ENCODE measurements at places on chromosomes 6 and 20. TPM values are rescaled to one million over a fixed set of nuclear protein-coding genes. Genes with fewer than 3 reads are reported as not detected.

DNA sequence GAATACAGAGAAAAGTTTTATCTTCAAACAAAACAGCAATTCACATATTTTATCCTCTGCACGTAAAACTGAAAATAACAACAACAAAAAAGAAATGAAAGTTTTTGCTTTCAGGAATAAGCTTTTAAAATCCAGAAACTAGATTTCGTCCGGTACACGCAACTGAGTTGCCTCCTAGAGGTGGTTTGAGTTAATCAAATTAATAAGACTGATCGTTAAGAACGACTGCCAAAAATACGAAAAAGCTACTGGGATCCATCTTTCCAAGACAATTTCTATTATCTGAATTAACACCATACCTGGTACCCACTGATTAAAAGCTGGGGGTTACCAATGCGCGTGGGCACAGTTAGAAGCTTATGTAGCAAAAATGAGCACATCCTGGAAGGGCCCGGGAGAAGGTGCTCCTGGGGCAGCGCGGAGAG lies 669 bp downstream of the PDCD2 start:
- H3K27me3 ChIP-seq, result peaks cover 6% of the 10 kb centered on the region
- H3K4me1 ChIP-seq, result peaks cover 27% of the 10 kb centered on the region
- no peak for DNase-seq

DNA sequence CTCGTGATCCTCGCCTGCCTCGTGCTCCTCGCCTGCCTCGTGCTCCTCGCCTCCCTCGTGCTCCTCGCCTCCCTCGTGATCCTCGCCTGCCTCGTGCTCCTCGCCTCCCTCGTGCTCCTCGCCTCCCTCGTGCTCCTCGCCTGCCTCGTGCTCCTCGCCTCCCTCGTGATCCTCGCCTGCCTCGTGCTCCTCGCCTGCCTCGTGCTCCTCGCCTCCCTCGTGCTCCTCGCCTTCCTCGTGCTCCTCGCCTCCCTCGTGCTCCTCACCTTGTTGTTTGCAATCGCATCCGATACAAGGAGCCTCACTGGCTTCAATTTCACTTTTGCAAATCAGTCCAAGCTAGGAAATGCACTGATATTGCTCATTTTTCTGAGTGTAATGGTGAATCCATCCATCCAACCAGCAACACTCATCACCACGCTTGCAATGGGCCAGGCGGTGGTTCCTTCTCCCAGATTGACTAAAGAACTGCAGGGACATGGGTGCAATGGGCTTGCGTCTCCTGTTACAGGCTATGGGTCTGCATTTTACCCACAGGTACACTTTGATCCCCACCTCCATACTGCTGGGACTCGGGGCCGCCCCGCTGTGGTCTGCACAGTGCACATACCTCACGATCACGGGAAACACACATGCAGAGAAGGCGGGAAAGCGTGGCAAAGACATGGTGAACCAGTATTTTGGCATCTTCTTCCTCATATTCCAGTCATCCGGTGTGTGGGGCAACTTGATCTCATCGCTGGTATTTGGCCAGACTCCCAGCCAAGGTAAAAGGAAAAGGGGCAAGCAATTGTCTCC lies 4.6 kb downstream of the UNC93A start:
- H3K27me3 ChIP-seq, result peaks cover 3% of the 10 kb centered on the region
- no peaks in the 10 kb centered on the region for H3K36me3 ChIP-seq
- H3K4me1 ChIP-seq, result no peaks in the 10 kb centered on the region
- H3K4me3 ChIP-seq, result no peak overlapping the region
- H3K27ac ChIP-seq, result no peak overlapping the region

The HLA-DMA gene
- 39.2 TPM for polyA plus RNA-seq

GRCh38 chr6:33343953-33344611 lies 26.5 kb upstream of the ZBTB22 start:
- H3K4me3 ChIP-seq, result peak overlapping the region; percentile 87
- peak; percentile 85 for DNase-seq
- peaks cover 48% of the 10 kb centered on the region for H3K4me1 ChIP-seq
- H3K36me3 ChIP-seq, result no peaks in the 10 kb centered on the region

- no peak overlapping the region for H3K4me3 ChIP-seq
- peaks cover 39% of the 10 kb centered on the region for H3K4me1 ChIP-seq
Observed at GRCh38 chr20:10309326-10309725, 90.7 kb downstream of the SNAP25 start.

DNA sequence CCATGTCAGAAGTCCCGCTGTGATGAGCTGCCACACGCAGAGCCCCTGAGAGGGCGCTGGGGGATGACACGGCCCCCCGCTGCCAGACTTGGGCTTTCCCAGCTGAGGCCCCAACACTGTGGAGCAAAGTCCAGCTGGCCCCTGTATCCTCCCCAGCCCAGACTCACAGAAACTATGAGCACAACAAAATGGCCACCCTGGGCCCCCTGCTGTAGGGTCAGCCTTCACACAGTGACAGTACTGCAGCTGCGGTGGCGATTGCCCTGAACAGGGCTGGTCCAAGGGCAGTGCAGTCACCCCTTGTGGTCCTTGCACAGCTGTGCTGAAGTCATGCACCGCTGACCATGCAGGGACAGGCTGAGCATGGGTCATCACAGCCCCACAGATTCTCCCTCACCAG lies 78.2 kb upstream of the CST7 start:
- H3K27me3 ChIP-seq, result peaks cover 2% of the 10 kb centered on the region
- no peak for DNase-seq
- no peak overlapping the region for H3K27ac ChIP-seq
- no peaks in the 10 kb centered on the region for H3K36me3 ChIP-seq
- no peaks in the 10 kb centered on the region for H3K4me1 ChIP-seq

The MYT1 gene
- polyA plus RNA-seq, result not detected

GRCh38 chr20:22688485-22688884 lies 104.1 kb upstream of the FOXA2 start:
- no peaks in the 10 kb centered on the region for H3K36me3 ChIP-seq
- no peak overlapping the region for H3K27ac ChIP-seq
- no peaks in the 10 kb centered on the region for H3K27me3 ChIP-seq

DNA sequence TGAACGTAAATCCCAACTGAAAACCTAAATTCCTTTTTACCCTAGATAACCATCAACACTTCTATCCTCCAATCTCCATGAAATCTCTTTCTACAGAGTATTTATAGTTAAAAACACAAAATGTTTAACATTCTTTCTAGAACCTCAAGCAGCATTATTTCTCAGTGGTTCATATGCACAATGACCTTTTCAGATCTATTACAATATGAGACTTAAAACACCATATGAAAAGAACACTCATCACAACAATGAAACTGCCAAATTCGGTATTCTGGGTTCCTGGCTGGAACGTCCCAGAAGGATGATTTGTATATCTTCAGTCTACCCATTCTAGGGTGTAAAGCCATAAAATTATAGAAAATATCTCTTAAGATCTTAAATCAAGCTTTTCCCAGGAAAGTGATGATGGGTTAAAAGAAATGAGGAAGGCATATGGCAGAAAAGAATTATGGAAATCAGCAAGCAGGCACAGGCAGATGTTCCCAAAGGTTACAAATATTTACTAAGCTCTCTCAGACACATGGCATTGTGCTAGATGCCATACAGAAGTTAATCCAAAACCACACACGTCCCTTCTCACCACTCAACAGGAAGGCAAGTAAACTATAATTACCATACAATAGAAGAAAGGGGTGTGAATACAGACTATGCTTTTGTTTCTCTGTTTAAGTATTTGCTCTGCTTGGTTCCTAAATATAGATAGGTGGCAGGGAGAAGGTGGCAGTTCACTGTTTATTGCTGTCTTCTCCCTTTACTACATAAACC lies 118.0 kb downstream of the CHD6 start:
- no peak for DNase-seq
- peaks cover 25% of the 10 kb centered on the region for H3K36me3 ChIP-seq
- H3K27ac ChIP-seq, result no peak overlapping the region
- H3K4me1 ChIP-seq, result no peaks in the 10 kb centered on the region

GRCh38 chr6:137873273-137873762 lies 6.3 kb downstream of the TNFAIP3 start:
- peak; percentile 42 for DNase-seq
- H3K27me3 ChIP-seq, result peaks cover 56% of the 10 kb centered on the region
- peaks cover 71% of the 10 kb centered on the region for H3K4me1 ChIP-seq
- peak overlapping the region; percentile 94 for H3K4me3 ChIP-seq

GRCh38 chr20:40433341-40433861 lies 255.6 kb downstream of the MAFB start:
- no peak for DNase-seq
- peaks cover 4% of the 10 kb centered on the region for H3K36me3 ChIP-seq
- H3K27me3 ChIP-seq, result peaks cover 4% of the 10 kb centered on the region
- H3K27ac ChIP-seq, result no peak overlapping the region

GRCh38 chr6:161394437-161394836 lies 120.6 kb upstream of the AGPAT4 start:
- H3K4me3 ChIP-seq, result no peak overlapping the region
- H3K4me1 ChIP-seq, result peaks cover 8% of the 10 kb centered on the region
- DNase-seq, result no peak
- peaks cover 7% of the 10 kb centered on the region for H3K27me3 ChIP-seq

DNA sequence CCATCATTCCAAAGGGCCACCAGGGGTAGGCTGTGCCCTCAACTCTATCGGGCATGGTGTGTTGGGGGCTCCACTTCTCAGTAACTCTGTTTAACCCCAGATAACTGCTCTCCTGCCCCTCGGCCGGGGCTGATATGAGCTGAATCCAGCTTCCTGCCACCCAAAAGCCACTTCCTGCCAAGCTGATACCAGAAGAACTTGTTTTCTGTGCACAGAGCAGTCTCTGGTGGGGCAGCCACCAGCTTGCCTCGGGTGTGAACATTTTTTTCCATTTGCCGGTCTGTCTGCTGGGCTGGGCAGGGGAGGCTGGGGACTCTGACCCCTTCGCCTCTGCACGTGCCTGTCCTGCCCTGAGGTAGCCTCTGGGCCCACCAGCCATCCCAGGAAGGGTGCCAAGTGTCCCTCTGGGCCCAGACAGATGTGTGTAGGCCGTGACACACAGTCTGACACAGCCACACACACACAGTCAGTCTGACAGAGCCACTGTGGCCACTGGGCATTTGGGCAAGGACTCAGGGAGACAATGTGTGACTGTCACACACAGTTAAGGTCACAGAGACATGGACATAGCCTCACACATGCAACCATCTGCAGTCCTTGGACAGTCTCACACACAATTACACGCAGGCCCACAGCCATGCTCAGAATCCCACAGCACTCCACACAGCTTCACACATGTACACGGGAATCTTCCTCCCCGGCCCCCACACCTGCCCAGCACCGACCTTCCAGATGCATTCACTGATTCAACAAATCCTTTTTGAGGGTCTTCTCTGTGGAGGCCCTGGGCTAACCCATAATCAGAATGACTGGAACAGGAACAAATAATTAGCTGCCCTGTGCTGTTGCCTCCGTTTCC lies 45.1 kb downstream of the NOL4L start:
- peaks cover 39% of the 10 kb centered on the region for H3K27me3 ChIP-seq
- no peaks in the 10 kb centered on the region for H3K36me3 ChIP-seq
- H3K4me1 ChIP-seq, result peaks cover 87% of the 10 kb centered on the region

DNA sequence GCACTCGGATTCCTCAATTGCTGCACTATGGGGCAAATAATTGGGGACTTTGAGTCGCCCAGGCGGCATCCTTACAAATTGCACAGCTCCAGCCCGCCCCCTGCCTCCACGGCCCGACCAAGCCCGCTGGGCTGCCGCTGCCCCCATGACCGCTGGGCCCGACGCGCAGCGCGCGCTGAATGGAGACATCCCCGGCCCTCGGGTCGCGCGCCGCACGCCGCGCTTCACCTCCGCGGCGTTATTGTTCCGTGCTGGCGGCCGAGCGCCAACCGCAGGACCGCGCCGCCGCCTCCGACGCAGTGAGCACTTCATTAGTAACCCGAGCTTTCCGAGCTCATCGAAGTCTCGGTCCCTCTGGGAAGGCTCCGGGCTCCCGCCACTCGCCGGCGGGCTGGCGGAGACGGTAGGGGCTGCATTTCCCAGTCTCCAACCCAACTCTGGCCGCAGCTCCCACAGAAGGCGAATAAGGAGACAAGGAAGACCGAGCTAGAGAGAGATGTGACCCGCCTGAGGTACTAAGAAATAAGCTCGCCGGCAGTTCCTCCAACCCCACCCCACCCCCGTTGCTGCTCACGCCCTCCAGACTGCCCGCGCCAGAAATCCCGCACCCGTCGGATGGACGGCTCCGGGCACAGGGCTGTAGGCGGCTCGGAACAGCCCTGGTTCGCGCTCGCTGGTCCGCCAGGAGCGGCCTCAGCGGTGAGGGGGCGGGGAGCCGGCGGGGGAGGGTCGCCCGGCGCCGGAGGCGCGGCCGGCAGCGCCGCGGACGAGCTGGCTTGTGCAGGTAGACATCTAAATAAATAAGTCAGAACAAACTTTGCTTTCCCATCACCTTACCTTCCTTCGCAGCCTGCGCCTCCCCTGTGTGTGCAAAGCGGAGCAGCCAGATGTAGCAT lies 703 bp downstream of the EPHA7 start:
- H3K4me3 ChIP-seq, result peak overlapping the region; percentile 82
- H3K27me3 ChIP-seq, result peaks cover 11% of the 10 kb centered on the region
- peaks cover 21% of the 10 kb centered on the region for H3K4me1 ChIP-seq
- DNase-seq, result no peak
- peaks cover 3% of the 10 kb centered on the region for H3K36me3 ChIP-seq

GRCh38 chr6:70552974-70553373 lies 13.8 kb upstream of the SDHAF4 start:
- no peaks in the 10 kb centered on the region for H3K36me3 ChIP-seq
- H3K27me3 ChIP-seq, result no peaks in the 10 kb centered on the region
- H3K27ac ChIP-seq, result no peak overlapping the region

DNA sequence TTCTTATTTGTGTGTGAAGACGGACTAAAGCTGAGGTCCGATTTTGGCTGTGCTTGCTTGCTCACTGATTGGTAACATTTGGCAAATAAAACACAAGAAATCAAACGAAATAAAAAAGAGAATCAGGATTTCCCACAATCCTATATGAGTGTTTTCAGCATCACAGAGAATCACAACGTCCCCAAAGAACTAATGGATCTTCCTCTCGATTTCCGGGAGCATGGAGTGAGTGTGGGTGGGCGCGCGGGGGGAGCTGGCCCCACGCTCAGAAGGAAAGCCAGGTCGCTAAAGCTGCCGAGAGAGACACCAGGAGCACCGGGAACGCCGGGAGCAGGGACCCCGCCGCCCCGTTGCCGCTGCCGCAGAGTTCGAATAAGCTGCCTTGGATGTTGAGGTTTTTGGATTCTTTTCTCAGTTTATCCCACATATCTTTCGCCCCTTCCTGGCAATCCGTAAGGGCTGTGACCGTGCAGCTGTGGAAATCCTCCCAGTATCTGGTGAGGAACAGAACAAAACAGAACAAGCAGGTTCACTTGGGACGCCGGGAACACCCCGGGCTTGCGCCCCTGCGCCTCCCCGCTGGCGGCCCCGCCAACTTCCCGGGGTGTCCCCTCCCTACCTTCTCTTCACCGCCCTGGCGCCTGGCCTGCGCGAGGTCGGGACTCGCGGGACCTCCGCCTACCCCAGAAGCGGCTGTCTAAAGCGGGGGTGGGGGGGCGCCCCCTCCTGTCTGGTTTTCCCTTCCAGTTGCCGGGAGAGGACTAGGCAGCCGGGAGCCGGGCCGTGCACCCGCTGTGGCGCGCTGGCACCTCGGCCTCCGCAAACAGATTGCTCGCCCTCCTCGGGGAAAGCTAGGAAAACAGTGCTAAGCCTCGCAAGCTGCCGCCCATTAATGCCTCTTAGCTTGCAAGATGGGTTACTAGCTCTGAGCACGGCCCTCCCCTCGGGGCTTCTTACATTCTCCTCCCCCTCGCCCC lies 7.7 kb downstream of the NRN1 start:
- H3K27ac ChIP-seq, result no peak overlapping the region
- peaks cover 73% of the 10 kb centered on the region for H3K4me1 ChIP-seq
- H3K4me3 ChIP-seq, result peak overlapping the region; percentile 63
- no peak for DNase-seq

- H3K27ac ChIP-seq, result no peak overlapping the region
- H3K27me3 ChIP-seq, result peaks cover 9% of the 10 kb centered on the region
- H3K4me3 ChIP-seq, result no peak overlapping the region
- DNase-seq, result peak; percentile 39
Observed at GRCh38 chr6:52839124-52840055, 1.2 kb downstream of the GSTA5 start.

GRCh38 chr6:52136055-52136454 lies 48.6 kb upstream of the PKHD1 start:
- DNase-seq, result no peak
- no peaks in the 10 kb centered on the region for H3K36me3 ChIP-seq
- H3K27ac ChIP-seq, result no peak overlapping the region
- no peaks in the 10 kb centered on the region for H3K4me1 ChIP-seq
- peaks cover 6% of the 10 kb centered on the region for H3K27me3 ChIP-seq
